ENCODE measurements at places on chromosomes 4 and X.

- no peak for DNase-seq
These were observed 47.9 kb upstream of the RPA4 start for GRCh38 chrX:96835660-96836289.

GRCh38 chr4:43136752-43137151 lies 244.2 kb downstream of the GRXCR1 start:
- no peak for DNase-seq

GRCh38 chr4:30744957-30745640 lies 24.9 kb downstream of the PCDH7 start:
- no peak for DNase-seq

- DNase-seq = no peak
These were observed 534 bp downstream of the MSX1 start for GRCh38 chr4:4859799-4860599.

DNA sequence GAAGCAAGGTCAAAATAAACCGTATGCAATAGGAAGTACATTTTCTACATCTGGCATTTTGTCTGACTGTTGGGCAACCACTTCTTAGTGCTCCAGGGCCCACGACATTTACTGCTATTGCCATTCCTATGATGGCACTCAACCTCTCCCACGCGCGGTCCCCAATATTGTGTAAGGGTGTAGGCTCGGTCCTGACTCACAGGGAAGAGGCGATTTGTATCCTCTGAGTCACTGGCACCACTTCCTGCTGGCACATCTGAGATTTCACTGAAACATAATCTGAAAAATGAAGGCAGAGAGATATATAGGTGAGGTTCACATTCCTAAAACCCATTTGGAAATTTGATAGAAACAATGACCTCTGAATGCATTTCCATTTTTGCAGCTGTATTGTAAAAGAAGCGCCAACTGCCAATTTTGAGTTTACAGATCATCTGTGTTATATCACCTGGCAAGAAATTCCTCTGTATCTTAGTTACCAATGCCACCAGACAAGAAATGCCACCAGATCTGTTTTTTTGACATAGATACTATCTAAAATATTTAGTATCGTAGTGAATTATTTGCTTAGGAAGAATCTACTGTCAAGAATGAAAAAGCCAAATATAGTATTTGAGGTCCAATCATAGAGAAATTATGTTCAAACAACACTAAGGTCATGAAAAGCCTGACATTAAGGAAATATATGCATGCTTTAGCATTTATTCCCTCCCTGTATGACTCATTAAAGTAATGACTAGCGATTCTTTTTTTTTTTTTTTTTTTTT lies 9.8 kb downstream of the EREG start:
- no peak for DNase-seq

DNA sequence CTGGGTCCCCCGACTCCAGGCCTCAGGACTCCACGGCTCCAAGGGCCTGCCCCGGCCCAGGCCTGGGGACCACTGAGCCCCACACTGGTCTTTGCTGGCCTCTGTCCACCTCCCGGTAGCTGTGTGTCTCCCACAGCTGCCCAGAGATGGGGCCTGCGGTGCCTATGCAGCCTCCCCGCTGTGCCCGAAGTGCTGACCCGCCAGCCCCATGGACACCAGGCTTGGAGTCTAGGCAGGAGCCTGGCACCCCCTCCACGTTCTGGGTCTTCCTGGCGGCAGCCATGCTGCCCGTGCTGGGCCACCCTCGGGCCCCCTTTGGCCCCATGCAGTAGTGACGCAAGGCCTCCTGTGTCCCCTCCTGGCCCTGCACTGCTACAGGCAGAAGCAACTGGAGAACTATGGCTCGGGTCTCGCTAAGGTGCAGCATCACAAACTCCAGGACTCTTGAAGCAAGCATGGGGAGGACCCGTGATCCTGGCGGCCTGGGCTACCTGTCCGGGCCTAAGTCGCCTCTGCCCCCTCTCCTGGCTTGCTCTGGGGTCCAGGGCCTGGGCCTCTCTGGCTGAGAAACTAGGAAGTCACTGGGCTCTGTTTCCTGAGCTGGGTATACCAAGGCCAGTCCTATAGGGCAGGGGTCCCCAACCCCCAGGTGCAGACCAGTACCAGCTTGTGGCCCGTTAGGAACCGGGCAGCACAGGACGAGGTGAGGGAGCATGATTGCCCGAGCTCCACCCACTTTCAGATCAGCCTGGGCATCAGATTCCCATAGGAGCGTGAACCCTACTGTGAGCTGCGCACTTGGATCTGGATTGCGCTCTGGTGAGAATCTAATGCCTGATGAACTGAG lies 917 bp downstream of the MYL5 start:
- no peak for DNase-seq

DNA sequence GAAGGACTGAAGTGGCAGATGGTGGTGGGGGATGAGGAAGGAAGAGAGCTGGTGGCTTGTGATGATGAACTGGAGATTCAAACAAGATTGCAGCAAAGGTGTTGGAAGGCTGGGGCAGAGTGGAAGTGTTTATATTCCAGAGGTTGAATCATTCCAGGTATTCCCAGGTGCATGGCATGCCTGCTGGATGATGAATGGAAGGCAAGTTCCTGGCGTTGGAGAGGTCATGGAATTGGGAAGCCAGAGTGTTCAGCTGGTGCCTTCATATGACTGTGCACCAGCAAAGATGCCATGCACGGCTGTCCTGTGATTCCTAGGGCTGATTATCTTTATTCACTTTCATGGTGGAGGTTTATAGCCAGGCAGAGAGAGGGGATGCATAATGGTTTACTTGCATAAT lies 135.8 kb upstream of the PUDP start:
- no peak for DNase-seq

DNA sequence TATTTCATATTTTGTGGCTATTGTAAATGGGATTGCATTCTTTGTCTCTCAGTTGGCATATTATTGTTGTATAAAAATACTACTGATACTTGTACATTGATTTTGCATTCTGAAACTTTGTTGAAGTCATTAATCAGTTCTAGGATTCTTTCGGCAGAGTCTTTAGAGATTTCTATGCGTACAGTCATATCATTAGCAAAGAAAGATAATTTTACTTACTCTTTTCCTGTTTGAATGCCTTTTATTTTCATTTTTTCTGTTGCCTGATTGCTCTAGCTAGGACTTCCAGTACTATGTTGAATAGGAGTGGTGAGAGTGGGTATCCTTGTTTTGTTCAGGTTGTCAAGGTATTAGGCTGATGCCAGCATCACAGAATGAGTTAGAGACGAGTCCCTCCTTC lies 722.0 kb upstream of the PCDH10 start:
- DNase-seq = no peak

DNA sequence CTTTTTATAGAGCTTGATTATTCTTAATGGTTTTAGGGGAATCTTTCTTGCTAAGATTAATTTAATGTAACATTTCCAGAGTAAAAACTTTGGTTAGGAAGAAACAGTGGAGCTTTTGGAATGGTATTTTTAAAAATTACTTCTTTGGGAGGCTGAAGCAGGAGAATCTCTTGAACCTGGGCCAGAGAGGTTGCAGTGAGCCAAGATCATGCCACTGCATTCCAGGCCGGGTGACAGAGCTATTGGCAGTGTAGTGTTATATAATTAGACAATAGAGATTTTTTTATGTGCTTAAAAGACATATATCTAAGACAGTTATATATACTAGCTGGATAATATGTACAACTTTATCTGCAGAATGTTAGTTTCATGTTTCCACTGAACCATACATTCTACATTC lies 585.6 kb downstream of the ADGRL3 start:
- no peak for DNase-seq

DNA sequence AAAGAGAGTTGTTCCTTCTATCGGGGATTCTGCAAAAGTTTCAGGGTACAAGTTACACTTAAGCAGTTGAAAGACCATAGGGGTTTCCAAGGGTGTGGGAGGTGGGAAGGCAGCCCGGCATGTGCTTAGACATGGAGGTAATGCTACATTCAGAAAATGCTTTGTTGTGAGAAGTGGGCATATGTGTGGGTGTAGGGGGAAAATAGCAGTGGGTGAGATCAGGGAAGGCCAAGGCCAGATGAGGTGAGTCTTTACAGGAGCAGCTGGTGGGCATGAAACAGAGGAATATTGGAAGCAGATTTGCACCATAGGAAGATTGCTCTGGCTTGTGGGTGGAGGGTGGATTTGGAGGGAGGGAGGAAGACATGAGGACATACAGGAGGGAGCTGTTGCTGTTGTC lies 8.3 kb downstream of the CYTL1 start:
- DNase-seq = no peak

- DNase-seq = no peak
These were observed 13.7 kb downstream of the LINC00632 start for GRCh38 chrX:140723121-140723715.

- no peak for DNase-seq
These were observed 63.3 kb downstream of the SEL1L3 start for GRCh38 chr4:25799522-25799921.

DNA sequence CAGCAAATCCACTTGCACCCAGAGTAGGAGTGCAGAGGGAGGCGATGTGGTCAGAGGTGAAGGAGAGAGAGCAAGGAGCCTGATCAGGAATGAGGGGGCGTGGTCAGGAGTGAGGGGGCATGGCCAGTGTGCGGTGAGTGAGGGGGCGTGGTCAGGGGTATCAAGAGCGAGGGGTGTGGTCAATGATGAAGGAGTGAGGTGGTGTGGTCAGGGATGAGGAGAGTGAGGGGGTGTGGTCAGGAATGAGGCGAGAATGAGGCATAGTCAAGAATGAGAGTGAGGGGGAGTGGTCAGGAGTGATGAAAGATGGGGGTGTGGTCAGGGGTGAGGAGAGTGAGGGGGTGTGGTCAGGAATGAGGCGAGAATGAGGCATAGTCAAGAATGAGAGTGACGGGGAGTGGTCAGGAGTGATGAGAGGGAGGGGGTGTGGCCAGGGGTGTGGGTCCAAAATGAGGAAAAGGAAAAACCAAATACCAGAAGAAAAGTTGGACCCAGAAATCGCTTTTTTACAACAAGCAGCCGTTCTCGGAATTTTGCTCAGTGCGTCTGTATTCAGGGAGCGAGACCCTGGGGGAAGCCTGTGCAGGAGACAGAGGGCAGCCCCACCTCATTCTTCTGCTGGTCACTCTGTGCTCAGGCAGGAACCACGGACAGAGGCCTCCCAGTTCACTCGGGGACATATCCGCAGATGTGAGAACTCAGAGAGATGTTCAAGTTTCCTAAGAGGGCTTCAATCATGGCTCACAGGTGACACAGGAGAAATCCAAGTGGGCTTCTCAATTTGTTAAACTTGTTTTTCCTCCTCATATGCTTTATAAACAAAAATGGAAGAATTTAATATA lies 47.5 kb downstream of the MAGEA1 start:
- DNase-seq = no peak

DNA sequence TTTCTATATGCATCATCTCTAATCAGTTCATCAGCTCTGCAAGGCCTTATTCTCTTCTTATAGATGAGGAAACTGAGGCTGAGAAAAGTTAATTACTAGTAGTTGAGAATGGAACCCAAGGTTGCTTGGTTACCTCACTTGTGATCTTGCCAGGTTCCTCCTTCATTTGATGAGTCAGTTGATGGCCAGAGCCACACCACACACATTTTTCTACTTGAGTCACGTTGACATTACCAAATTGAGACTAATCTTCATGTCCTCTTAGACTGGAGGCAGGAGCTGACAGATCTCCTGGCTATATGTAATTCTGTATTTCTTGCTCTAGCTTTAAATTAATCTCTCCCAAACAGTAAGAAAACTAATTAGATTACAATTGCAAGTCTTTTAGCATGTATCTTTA lies 428.4 kb downstream of the AFF2 start:
- no peak for DNase-seq

DNA sequence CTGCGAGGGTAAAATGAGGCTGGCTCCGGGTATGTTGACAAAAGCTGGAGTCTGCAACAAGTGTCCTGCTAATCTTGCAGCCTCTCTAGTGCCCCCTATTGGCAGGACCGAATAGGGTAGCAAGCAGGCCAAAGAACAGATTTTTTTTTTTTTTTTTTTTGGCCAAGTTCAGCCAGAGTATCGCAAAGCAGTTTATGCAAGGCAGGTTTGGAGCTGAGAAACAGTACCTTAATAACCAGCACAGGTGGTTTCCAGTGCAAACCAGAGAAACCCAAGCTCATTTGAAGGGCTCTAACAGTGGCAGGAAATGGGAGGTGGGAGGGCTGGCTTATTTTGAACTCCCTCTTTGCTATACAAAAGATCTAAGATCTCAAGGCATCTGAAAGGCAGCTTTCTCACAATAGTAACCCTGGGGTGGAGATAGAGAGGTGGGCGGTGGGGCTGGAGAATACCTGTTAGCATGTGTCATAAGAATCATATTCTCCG lies 38.2 kb upstream of the OCIAD2 start:
- DNase-seq = no peak

- DNase-seq = no peak
These were observed 25.6 kb upstream of the TEX13C start for GRCh38 chrX:125293850-125294780.

GRCh38 chrX:115233497-115234455 lies at the start of gene LRCH2:
LRCH2 (minus strand) TSS chrX:115234096; CDS start chrX:115234041, 55 bp downstream.
- no peak for DNase-seq

DNA sequence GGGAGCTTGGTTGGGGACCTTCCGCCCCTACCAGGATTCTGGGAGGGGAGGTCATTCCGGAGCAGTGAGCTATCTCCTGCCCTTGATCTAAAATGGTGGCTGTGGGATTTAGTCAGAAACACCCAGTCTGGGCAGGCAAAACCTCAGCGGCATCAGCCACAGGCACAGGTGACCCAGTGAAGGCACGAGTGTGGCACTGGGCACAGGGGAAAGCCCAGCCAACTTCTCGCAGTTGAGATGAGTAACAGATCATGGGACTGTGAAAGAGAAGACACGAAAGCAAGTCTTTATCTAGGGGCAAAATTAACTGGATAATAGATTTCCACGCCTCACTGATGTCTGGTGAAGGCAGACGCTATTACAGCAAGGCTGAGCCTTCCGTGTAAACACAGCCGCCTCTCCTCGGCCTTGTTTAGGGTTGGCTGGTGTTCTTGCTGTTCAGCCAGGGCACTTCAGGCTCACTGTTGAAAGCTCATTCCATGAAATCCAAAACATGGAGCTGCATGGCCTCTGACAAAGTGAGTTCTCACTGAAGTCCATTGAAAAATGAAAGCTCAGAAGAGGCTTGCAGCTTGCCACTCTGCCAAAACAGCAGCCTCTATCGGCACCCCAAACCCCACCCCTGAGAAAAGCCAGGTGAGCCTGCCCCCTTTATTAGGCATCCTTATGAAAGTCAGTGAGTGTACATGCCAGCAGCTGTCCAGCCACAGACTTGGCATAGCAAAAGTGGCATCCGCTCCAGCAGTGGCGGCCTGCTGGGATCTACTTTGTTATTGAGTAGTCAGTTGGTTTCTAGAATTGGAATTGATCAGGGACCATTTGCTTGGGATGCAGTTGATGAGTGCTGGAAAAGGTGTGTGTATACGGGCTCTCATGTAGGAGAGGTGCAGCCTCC lies 102.3 kb upstream of the MTM1 start:
- DNase-seq = peak; percentile 1

- DNase-seq = no peak
These were observed 36.0 kb downstream of the GAB3 start for GRCh38 chrX:154714925-154715324.

DNA sequence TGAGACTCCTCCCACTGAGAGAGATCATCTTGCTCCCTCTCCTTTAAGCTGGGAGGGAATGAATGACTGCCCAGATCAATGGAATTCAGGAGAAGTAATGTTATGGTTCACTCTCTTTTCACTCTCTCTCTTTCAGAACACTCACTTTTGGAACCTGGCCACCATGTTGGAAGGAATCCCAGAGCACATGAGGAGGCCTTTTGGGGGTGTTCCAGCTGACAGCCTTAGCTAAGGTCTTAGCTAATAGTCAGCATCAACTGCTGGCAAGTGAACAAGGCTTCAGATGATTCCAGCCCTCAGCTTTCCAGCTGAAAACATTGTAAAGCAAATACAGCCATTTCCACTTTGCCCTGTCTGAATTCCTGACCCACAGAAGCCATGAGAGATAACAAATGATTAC lies 124.0 kb upstream of the CLNK start:
- DNase-seq = no peak

All from cortex of kidney (tissue), 1 donor.